Natural killer cell treated with Interleukin-12 subunit alpha and Interleukin-12 subunit beta and Interleukin-15 and Interleukin-18, amount 100 ng/mL, for 72 hours (primary cell): ENCODE measurements at places on chromosomes 7 and 10.

DNA sequence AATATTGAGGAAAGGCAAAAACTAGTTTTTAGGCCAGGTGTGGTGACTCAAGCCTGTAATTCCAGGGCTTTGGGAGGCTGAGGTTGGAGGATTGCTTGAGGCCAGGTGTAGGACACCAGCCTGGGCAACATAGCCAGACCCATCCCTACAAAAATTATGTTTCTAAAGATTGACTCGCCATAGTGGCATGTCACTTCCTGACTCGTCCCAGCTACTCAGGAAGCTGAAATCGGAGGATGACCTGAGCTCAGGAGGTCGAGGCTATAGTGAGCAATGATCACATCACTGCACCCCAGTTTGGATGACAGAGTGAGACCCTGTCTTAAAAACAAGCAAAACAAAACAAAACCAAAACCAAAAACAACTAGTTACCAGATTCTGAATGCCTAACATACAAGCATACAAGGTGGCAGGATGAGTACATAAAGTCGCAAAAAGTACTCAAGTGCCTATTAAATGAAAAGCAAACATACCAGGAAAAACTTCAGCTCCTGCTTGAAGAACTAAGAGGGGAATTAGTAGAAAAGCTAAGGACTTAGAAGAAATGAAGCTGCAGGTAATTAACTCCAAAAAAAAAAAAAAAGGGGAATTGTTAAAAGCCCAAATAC lies 14.1 kb downstream of the ZNF398 start:
- no peak for DNase-seq

GRCh38 chr10:8225187-8225586 lies 170.7 kb downstream of the GATA3 start:
- DNase-seq = no peak

DNA sequence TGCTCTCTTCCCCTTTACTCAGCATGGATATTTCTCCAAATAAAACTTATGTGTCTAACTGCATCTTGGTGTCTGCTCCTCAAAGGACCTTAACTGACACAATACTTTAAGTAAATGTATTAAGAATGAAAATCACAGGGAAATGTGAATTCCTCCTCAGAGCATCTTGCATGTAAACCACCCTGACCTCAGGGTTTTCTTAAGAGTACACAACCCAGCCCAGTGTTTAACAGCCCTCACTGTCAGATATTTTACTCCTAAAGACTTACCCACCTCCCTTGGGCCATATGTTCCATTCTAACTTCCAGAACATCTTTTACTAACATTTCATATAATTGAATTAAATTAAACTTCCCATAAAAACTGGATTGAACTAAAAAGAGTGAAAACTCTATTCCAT lies 315.3 kb downstream of the HPSE2 start:
- no peak for DNase-seq

DNA sequence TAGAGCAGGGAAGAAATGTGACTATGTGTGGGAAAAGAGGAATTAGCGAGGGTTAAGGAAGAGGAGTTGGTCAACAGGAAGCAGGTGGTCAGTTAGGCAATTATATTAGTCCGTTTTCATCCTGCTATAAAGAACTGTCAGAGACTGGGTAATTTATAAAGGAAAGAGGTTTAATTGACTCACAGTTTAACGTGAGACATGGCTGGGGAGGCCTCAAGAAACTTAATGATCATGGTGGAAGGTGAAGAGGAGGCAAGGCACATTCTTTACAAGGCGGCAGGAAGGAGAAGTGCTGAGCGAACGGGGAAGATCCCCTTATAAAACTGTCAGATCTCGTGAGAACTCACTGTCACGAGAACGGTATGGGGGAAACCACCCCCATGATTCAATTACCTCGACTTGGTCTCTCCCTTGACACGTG lies 35.0 kb downstream of the RAMP3 start:
- no peak for DNase-seq

GRCh38 chr10:126491476-126491875 lies 103.2 kb upstream of the ADAM12 start:
- DNase-seq = no peak

- DNase-seq = no peak
Observed at GRCh38 chr7:134702366-134703240, 56.0 kb downstream of the BPGM start.

GRCh38 chr10:114754445-114755320 lies 66.9 kb upstream of the FHIP2A start:
- DNase-seq = no peak

DNA sequence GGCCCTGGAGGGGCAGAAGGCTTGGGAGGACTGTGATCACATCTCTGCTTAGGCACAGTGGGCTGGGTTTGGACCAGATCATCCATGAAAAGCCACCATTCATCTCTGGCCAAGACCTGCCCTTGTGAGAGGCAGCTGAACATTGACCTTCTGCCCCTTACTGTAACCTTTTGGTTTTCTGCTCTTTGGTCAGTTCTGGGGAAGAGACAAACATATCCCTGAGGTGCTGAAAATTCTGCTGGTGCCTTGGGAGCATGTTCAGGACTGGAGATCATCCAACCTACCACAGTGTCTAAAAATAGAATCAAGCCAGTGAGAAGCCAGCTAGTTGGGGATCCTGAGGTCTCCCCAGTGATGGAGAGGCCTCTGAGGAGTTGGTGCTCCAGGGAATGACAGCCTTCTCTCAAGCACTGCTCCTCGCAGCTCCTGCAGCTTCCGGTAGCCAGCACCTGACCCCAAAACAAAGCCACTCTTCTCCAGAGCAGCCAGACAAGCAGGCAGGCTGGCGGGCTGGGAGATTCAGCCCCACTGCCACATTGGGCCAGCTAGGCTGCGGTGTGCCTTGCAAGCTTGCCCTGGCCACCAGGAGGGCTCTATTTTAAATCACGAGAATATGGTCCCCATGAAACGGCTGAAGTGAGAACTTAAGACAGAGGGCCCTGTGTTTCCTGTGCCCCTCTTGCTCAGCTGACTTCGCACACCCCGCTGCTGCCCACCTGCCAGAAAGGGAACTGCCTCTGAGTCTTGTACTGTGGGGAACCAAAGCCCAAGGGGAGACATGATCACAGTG lies 37.8 kb upstream of the UBE2H start:
- DNase-seq = no peak

DNA sequence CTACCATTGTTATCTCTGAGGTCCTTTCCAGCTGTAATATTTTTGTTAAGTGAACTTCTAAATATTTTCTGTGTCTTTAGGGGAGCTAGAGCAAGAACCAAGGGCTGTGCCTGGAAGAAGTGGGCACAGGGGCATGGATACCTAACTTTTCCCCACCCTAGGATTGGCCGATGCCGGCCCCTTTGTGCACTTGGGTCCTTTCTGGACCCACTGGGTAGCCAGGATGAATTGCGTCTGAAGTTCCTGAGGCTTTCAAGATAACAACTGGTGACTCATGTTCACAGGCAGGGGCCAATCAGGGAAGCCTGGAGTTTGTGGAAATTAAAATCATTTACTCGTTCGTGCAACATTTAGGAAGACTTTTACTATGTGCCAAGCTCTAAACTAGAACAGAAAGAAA lies 758 bp downstream of the DPCD start:
- DNase-seq = no peak

- DNase-seq = no peak
Observed at GRCh38 chr10:58985216-58985615, 191.2 kb upstream of the PHYHIPL start.

GRCh38 chr10:130638991-130639390 lies 502.8 kb downstream of the GLRX3 start:
- no peak for DNase-seq

DNA sequence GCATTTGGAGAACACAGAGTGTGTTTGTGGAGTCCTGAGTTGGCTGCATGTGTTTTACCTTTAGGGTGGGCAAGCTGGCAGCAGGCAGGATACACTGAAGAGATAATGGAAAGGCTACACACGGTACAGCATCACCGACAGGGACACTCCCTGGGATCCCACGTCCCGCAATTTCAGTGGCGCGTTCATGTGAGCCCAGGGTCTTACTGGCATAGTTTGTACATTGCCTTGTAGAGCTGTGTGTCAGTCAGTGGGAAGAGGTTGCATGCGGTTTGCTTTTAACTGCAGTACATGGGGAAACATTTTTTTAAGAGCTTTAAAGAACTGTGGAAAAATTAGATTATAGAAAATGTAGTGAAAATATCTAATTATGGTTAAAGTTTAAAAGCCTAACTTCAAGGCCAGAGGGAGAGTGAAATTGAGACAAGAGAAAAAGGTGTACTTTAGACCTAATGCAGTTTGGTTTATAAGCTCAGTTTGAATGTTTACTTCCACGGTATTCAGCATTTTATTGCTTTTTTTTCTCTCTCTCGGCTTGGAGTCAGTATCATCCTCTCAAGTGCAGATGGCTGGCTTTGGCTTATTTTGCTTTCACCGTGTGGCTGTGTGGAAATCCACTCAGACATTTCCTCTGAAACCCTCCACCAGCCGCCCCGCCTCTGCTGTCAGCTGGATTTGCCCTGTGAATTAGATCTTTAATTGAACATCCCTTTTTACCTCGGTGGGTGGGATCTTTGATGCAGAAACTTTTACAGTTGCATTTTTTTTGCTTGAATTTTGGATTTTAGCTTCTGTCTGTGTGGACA lies 364.2 kb upstream of the COBL start:
- no peak for DNase-seq

GRCh38 chr10:5775685-5776084 lies 37.5 kb downstream of the GDI2 start:
- peak; percentile 60 for DNase-seq

GRCh38 chr7:117630501-117630900 lies 150.7 kb downstream of the CFTR start:
- no peak for DNase-seq

DNA sequence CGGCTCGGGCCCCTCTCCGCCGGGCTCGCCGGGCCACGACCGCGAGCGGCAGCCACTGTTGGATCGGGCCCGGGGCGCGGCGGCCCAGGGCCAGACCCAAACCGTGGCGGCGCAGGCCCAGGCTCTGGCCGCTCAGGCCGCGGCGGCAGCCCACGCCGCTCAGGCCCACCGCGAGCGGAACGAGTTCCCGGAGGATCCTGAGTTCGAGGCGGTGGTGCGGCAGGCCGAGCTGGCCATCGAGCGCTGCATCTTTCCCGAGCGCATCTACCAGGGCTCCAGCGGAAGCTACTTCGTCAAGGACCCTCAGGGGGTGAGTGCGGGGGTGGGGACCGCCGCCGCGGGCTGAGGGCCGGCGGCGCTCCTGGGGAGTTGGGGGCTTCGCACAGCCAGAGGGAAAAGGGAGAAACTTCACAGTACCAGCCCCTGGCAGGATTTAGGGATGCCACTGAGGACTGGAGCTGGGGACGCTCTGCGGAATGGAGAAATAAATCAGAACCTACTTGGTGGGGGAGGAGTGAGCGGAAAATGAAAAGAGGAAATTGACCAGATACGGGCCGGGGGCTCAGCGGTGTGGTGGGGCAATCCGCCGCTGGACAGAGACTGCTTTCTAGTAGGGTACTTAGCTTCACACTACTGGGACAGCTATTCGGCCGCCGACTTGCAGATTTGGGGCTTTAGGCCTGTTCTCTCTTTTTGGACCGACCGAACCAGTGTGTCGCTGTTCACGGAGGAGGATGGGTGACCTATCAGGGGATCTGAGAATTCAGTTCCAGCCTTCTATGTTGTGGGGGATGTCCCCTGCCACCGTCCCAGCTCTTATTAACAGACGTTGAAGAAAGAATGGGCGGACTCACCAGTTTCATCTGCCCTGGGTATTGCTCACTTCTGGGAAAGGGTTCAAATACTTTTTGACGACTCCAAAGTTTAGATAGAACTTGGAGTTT lies 669 bp downstream of the PI4K2A start:
- DNase-seq = no peak

DNA sequence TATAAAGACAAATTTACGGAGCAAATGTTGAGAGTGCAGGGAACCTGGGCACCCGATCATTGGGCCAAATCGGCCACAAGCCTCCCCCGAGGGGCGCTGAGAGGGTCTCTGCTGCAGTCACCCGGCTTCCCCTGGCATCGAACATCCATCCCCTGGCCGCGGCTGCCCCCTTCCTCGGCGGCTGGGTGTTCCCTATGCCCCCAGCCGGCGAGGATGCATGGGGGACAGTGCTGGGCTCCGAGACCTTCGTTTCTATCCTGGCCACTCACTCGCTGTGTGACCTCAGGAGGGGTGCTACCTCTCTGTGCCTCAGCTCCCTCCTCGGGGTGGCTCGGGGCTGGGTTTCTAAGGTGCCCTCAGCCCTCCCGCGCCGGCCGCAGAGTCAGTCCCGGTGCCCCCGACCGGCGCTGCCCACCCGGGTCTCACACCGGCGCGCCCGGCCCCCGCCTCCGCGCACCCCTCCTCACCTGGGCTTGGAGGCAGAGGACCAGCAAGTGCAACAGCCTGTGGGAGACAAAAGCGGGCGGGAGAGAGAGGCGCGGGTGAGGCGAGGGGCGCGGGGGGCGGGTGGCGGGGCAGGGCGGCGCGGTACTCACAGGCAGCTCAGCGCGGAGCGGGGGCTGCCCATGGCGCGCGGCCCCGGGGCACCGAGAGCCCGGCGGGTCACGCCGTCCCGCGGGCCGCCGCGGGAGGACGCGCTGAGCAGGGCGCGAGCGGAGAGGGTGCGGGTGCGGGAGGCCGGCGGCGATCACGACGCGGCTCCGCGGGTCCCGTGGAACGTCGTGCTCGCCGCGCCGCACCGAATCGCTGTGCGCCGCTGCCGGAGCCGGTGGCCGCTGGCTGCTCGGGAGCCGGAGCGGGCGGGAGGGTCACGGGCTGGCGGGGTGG lies at the start of gene FGF8:
TSS of gene FGF8 (minus strand) at position 842 of the 888 bp plus-strand sequence. CDS start at position 628, 214 bp downstream.
- no peak for DNase-seq

DNA sequence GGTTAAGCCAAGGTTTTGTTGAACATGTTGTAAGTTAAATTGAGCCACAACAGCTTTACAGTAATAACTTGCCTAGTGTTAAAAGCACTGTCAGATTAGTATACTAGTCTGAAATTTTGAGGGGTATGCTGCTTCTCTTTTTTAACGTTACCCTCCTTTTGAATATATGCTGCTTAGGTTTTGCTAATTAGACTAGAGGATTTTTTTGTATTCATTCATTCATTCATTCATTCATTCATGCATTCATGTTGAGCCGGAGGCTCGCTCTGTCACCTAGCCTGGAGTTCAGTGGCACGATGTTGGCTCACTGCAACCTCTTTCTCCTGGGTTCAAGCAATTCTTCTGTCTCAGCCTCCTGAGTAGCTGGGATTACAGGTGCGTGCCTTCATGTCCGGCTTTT lies 24.7 kb downstream of the DNAJB6 start:
- DNase-seq = no peak

- DNase-seq = no peak
Observed at GRCh38 chr7:33946094-33946699, 40.9 kb downstream of the BMPER start.

- no peak for DNase-seq
Observed at GRCh38 chr10:2650328-2650727, 417.0 kb upstream of the PFKP start.

- no peak for DNase-seq
Observed at GRCh38 chr10:12639996-12640944, 290.9 kb downstream of the CAMK1D start.

DNA sequence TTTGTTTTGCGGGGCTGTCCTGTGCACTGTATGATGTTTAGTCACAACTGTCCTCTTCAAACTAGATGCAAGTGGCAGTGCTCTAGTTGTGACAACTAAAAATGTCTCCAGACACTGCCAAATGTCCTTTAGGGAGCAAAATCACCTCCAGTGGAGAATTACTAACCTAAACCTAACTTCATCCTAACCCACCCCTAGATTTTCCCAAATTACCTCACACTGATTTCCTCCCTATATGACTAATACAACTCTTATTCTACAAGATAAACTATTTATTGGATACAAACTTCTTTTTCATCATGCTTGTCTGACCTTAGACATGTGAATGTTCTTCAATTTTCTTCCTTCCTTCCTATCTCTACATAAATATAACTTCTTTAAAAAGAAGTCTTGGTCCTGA lies 26.4 kb downstream of the PNPLA8 start:
- no peak for DNase-seq
